ENCODE measurements at places on chromosomes 6 and 20.

- no peak for DNase-seq
Observed at GRCh38 chr6:36269834-36270705, at the start of gene PNPLA1. TSS of gene PNPLA1 (plus strand) at chr6:36270060. CDS start at chr6:36270460, 400 bp downstream.

- DNase-seq = no peak
Observed at GRCh38 chr6:112562301-112563231, 215.4 kb downstream of the RFPL4B start.

DNA sequence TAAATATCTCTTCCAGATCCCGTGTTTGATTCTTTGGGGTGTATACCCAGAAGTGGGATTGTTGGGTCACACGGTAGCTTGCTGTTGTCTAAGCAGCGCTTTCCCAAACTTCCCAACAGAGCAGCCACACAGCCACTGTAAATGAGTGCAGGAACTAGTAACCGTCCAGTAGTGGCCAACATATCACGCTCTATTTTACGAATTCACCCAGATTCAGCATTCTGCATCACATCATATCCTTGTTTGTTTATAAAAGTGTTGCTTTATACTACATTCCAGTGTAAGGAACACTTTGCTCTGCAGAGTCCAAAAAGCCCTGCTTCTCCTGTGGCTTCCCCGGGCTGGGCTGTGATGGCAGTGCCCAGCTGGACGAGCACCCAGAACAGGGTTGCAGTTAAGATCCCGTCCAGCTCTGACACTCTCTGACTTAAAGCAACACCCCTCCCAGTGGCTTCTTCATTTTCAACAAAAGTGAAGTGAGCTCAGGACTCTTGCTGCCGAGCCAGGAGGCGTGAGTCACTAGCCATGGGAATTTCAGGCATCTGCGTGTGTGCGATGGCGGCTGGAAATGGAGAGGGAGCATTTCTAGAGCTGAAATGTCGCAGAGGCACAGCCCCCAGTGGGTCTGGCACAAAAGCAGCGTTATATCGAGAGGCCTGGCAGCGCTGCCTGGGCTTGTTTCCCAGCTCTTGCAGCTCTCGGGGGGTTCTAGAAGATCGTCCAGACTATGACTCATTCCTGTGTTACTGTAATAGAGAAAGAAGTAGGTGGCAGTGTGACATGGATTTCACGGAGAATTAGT lies 216.3 kb upstream of the ECI2 start:
- no peak for DNase-seq

- DNase-seq = no peak
Observed at GRCh38 chr6:117072781-117073180, 192.6 kb upstream of the VGLL2 start.

DNA sequence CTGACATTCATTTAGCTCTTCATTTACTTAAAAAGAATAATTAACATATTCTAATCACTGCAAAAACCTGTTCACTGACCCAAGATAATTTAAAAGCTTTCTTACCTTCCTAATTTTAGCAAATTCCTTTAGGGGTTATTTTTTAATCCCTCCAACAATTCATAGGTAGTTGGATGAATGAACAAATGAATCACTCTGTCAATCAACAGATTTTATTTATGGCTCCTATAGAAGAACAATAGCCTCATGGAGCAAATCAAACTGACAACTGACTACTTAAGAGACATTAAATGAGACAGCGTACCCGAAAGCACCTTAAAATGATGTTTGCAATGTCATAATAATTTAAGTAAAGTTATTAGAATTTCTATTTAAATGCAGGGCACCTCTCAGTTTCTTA lies 31.5 kb upstream of the GJA1 start:
- no peak for DNase-seq

- DNase-seq = no peak
Observed at GRCh38 chr6:91718198-91718597, 1131.3 kb upstream of the MAP3K7 start.

GRCh38 chr6:42692137-42692911 lies 30.1 kb downstream of the PRPH2 start:
- no peak for DNase-seq

GRCh38 chr20:45827712-45828111 lies 600 bp upstream of the TNNC2 start:
- DNase-seq = no peak

GRCh38 chr20:54479138-54479906 lies 3.9 kb downstream of the DOK5 start:
- DNase-seq = no peak

DNA sequence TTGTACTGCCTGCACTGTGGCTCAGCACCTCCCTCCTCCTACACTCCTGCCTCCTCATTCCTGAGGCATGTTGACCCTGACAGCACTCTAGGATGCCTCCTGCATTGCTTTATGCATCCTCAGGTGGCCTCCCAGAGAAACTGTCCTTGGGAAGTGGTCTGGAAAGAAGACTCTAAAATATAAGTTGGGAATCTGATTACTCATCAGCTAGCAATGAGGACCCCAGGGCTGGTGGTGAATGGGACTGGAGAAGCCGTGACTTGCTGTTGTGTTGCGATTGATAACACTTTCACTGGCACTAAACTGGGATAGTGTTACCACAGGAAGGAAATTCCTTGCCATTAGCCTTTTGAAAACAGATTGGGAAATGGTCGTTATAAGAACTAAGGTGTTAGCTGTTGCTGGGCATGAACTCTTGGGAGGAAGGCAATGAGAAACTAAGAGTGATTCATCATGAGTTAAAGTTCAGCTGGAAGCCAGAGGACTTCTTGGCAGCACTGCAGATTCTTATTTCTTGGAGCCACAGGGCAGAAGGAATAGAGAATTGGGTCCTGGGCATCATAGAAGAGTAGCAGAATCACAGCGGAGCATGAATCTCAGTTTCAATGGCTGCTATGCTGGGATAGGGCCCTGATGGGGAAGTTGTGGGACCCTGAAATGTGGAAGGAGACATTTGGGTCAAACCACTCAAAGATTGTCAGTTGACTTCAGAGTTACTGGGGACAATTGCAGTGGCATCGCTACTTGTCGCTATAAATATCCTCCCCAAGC lies 10.1 kb upstream of the SIRPD start:
- DNase-seq = no peak

DNA sequence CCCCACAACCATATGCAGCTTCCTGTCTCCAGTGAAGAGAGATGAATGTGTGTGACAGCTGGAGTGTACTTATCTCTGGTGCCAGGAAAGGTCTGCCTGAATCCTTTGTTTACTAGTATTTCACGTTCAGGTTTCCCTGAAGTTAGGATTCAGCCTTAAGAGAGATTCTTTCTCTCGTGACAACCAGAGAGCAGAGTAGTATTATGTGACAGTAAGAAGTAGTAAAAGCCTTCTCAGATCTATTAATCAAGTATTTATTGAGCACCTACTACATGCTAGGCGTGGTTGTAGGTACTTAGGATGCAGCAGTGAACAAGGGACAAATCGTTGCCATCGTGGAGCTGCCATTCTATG lies 949 bp downstream of the KIFC1 start:
- peak; percentile 8 for DNase-seq

DNA sequence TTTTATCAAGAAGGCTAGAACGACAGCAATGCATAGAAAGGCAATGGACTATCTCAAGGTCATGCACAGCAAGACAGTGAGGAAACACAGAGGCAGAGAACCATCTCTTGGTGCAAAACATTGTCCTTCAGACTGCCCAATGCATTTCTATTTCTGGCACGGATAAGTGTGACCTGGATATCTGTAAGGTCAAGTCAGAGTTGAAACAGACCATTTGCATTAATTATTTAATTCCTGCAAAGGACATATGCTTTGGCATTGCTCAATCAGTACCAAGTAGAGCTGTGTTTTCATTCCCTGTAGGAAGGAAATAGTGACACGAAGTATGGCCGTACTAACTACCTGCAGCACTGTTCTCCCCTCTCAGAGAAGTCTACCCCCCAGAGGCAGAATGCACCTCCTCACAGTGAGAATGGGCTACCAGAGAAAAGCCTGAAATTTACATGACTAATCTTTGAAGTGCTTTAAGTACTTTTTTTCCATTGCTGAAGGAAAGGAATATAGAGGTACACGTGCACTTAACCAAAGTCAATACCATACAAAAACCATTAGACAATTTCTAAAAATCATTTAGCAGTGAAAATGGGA lies 32.1 kb upstream of the GSTA4 start:
- DNase-seq = no peak

GRCh38 chr6:149990661-149991471 lies 27.1 kb downstream of the ULBP1 start:
- no peak for DNase-seq

DNA sequence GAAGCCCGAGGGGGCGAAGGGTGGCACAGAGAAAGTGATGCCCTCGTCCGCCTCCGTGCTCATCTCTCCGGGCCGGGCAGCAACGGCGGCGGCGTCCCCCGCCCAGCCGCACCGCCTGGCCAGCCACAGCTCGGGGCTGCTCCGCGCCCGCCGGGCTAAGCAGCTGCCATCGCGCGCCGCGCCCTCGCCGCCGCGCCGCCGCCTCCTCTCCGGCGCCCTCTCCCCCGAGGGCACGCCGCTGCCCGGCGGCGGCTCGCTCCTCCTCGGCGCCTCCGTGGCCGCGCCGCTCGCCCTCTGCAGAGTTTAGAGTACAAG lies 225 bp downstream of the MAP3K5 start:
- peak; percentile 52 for DNase-seq

GRCh38 chr6:151763303-151763702 lies 44.2 kb upstream of the ESR1 start:
- no peak for DNase-seq

DNA sequence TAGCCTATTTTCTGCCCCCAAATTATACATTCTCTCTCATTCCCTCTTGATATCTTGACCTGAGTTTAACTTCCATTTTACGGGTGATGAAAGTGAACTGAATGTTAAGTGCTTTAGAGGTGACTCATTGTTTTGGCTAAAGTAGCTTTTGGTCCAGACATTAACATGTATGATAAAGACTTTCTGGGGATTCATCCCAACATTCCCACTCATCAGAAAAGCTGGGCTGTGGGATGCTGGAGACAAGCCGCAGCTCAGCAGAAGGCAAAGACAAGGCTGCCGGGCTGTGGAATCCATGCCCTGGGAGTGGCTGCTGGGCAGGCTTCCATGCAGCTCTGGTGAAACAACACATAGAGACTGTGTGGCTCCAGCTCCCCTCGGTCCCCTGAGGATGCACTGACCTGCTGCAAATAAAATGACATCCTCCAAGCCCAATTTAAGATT lies 89.9 kb upstream of the SYNDIG1 start:
- no peak for DNase-seq

DNA sequence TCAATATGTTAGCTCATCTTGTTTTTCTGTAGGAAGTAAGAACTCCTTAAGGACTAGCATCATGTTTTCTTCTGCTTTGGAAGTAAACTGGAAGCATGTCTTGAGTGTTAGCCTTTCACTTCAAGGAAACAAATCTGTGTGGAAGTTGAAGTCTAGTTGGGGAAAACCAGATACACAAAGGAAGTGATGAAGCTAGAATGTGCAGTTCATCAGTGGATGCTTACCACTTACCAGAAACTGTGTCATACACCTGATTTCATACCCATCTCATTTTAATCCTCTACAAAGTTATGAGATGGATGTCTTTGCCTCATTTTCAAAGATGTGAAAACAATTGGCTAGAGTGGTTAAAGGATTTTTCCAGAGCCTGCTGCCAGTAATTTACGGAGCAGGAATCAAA lies 75.8 kb downstream of the TMEM170B start:
- DNase-seq = no peak

DNA sequence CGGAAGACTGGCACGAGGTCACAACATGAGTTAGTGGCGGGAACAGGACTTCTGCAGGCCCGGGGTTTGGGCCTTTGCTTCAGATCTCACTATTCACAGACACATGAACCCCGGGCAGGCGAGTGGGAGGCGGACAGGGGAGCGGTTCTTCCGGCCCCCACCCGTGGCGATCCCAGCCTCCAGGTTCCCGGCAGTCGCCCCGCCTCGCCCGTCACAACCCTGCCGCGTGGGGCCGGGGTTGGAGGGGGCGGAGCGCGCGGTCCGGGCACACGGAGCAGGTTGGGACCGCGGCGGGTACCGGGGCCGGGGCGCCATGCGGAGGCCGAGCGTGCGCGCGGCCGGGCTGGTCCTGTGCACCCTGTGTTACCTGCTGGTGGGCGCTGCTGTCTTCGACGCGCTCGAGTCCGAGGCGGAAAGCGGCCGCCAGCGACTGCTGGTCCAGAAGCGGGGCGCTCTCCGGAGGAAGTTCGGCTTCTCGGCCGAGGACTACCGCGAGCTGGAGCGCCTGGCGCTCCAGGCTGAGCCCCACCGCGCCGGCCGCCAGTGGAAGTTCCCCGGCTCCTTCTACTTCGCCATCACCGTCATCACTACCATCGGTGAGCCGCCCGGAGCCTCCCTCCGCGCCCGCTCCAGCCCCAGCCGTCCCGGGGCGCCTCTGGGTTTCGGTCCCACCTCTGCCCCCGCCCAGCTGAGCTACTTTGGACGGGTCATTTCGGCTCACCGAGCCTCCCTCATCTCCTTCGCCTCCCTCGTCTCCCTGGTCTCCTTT lies at the start of gene KCNK15:
KCNK15 (plus strand) TSS at position 268 of the 769 bp plus-strand sequence; CDS start at position 314, 46 bp downstream.
- no peak for DNase-seq

GRCh38 chr6:13908955-13909381 lies 15.8 kb upstream of the RNF182 start:
- DNase-seq = peak; percentile 59

DNA sequence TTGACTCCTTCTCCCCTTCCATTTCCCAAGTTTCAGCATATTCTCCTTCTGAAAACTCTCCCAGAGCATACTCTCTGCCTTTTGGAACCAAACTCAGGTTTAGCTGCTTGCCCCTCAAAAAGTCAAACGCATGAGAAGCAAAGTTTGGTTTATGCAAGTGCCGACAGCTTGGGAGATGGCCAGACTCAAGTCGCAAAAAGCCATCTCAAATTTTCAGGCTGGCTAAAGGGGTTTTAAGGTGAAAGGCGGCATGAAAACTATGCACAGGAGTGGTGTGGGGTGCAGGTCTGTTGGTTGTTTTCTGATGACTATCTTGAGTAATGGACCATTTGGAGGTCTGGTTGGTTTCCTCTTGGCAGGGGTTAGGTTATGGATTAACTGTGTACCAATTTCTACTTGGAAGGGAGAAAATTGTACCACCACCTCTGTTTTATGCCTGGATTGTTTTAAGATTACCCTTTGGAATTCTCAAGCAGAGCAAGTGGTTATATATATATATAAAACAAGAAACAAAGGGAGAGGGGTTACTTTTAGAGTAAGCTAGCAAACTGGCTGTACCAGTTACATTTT lies 52.4 kb upstream of the SCGN start:
- no peak for DNase-seq

DNA sequence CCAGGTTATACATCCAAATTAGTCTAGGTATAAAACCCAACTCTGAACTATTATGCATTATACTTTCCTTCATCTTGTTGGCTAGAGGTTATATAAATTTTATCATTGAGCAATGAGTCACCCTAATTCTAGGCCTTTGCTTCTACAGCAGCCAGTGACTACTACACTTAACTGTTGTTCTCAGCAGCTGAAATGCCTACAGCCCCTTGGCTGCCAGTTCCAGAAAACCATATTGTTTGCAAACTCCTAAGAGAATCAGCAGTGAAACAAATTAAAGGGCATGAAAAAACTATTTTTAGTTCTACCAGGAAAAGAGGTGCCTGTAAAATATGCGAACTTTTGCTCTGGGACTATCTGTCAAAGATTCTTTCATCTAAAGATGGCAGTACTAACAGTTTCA lies 292.8 kb downstream of the FRK start:
- DNase-seq = no peak
